ENCODE measurements at places on chromosomes 6 and 20.

DNA sequence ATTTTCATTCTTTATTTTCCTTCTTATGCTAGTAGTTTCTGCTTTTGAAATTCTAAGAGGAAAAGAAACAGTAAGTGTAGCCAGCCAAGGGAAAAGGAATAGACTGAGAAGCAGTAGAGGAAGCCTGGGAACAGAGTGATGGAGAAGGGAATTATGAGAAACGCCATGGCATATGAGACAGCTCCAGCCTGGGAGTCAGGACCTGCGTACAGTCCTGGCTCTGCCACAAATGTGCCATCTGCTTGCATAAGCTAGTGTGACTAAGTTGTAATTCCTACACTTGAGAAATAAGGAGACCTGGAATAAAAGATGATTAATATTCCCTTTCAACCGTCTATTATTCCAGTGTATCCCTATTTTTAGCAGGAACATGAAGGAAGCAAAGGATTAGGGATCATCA is 47.5 kb downstream of the OSTM1 start:
- no peak for DNase-seq

DNA sequence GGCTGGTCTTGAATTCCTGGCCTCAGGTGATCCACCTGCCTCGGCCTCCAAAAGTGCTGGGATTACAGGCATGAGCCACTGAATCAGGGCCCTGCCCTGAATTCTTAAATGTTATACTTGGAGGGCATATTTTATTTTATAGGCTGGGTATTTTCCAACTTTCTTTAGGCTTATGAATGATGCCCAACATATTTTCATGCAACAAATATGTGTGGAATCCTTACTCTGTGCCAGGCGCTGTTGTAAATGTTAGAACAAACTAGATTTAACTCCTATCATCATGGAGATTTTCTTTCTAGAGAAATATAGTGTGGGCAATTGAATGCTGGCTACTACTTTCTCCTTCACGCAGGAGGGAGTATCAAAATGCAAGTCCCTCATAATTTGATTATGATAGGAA is 71.2 kb downstream of the SAMD5 start:
- DNase-seq = no peak

GRCh38 chr6:51352506-51353029 is 533.9 kb downstream of the TFAP2B start:
- no peak for DNase-seq

GRCh38 chr20:51036827-51037531 is 14.1 kb upstream of the KCNG1 start:
- no peak for DNase-seq

DNA sequence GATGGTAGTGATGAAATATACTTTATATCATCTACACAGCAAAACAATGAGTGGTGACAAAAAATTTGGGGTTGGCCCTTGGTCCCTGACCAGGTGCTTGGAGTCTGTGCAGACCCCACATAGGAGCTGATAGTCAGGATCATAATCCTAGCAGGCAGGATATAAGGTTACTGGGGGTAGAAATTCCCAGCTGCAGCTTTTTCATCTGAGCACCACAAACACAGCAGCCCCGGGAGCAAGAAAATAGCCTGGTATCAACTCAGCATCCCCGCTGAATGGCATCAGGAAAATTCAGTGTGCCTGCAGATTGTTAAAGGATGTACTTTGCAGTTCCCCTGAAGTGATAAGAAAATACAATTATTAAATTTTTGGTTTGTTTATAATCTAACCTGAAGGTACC is 27.8 kb upstream of the RPL7L1 start:
- DNase-seq = no peak

DNA sequence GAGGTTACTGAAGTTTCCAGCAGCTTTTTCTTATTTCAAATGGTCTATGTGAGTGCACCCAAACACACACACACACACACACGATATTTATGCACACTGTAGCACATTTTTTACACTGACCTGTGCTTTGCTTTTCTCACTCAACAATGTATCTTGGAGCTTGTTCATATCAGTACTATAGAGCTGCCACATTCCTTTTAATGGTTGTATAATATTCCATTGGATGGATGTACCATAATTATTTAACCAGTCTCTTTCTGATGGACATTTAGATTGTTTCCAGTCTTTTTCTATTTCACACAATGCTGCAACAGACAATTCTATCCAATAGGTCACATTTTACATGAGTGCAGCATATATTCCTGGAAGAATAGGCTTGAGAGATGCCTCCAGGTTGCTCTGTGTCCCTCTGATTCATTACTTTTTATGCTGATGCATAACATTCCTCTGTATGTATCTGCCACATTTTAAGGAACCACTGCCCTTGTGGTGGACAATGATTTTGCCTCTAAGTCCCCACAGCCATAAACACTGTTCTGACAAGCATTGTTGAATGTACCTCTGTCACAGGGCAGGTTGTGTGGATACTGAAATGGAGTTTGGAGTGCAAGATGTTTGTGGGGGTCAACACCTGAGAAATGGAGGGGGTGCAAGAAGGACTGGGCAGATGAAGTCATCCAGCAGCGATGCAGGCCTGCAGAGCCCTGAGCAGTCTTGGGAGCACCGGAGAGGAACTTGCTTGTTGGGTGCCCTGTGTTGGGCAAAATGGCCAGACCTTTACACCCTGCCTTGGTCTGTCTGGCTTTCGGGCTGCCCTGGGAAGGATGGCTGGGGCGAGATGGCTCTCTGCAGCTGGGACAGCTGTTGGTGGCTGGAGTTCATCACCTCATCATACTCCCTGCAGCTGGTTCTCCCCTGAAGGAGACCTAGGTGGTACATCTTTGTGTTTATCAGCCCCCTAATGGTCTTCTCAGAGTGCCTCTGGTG is 13.6 kb downstream of the CEBPB start:
- DNase-seq = no peak

DNA sequence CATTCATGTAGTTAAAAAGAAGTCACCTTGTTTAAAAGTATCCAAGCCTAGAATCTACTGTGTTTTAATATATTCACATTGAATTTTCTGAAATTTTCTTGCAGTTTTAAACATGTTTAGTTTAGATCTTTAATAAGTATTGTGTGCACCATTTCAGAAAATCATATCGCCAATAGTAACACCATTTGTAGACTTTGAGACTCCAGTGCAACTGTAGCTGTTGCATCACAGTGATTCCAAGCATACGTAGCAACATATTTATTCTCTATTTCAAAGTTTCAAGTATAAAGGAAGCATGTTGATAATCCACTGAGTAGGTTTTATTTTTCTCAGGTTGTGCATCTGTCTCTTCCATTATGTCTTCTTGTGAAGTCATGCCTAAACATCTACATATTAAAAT is 46.4 kb downstream of the HMGN3 start:
- no peak for DNase-seq

DNA sequence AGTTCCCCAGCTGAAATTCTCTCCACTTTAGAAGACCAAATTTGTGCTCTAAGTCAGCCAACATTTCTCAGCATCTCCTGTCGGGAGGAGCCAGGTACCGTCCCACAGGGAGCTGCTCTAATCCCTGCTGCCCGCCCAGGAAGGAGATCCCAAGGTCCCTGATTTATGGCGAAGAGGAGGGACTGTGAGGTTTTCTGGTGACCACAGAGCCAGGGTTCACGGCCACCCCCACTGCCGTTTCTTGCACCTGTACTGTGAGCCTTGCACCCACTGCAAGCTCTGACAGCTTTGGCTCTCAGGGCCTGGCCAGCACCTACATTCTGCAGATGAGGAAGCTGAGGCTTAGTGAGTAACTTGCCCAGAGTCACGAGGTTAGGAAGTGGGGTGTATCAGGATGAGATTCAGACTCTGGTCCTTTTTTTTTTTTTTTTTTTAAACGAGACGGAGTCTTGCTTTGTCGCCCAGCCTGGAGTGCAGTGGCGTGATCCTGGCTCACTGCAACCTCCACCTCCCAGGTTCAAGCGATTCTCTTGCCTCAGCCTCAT is 34.9 kb downstream of the FOXC1 start:
- no peak for DNase-seq

DNA sequence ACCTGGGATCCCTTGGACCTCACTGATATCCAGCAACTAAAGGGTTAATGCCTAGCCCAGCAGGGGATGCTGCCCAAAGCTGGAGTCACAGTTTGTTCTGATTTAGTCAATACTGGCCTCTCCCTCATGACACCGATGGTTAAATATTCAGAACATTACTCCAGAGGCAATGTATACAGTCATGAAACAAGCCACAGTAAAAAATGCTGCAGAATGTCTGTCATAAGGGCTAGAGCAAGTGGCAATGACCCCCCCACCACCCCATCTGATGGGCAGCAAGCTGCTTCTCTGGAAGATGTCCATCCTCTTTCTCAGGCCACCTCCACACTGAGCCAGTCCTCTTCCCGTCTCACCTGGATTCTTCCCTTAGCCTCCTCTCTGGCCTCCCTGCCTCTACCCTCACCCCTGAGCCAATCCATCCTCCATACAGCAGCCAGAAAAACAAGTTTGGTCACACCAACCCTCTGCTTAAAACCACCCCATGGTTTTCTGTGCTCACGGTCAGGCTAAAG is 99.0 kb upstream of the KCNG1 start:
- no peak for DNase-seq

GRCh38 chr6:85453490-85453889 is 3.6 kb downstream of the NT5E start:
- DNase-seq = no peak

Measured in T1000 (cell line).